ENCODE measurements at places on chromosomes 4 and X.

- DNase-seq: no peak
Observed at GRCh38 chr4:83626245-83626836, 90.4 kb downstream of the GPAT3 start.

- no peak for DNase-seq
Observed at GRCh38 chrX:103081051-103081450, 11.9 kb downstream of the NXF3 start.

GRCh38 chrX:11509786-11510185 lies 155.9 kb downstream of the ARHGAP6 start:
- no peak for DNase-seq

- DNase-seq: no peak
Observed at GRCh38 chr4:8328456-8328855, 58.9 kb downstream of the HTRA3 start.

DNA sequence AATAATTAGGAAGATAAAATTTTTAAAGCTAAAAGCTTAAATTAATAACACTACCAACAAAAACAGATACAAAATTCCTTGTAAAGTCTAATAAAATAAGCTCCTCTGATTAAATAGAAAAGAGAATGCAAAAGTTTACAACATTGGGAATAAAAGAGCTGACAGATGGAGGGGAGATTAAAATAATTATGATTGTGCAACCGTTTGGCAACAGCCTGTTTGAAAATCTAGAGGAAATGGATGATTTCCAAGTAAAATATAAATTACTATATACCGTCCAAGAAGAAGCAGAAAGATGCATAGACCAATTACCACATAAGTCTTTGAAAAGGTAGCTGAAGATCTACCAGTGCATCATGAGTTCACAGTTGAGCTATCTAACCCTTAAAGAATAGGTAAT lies 46.4 kb upstream of the VBP1 start:
- no peak for DNase-seq
